ENCODE measurements at places on chromosomes 3 and 15.

- no peak for DNase-seq
Observed at GRCh38 chr3:23806534-23807423, 1.0 kb downstream of the UBE2E1 start.

- no peak for DNase-seq
Observed at GRCh38 chr15:41182266-41182665, 48.3 kb downstream of the EXD1 start.

- DNase-seq: peak; percentile 18
Observed at GRCh38 chr3:50194128-50194902, 2.9 kb downstream of the GNAT1 start.

DNA sequence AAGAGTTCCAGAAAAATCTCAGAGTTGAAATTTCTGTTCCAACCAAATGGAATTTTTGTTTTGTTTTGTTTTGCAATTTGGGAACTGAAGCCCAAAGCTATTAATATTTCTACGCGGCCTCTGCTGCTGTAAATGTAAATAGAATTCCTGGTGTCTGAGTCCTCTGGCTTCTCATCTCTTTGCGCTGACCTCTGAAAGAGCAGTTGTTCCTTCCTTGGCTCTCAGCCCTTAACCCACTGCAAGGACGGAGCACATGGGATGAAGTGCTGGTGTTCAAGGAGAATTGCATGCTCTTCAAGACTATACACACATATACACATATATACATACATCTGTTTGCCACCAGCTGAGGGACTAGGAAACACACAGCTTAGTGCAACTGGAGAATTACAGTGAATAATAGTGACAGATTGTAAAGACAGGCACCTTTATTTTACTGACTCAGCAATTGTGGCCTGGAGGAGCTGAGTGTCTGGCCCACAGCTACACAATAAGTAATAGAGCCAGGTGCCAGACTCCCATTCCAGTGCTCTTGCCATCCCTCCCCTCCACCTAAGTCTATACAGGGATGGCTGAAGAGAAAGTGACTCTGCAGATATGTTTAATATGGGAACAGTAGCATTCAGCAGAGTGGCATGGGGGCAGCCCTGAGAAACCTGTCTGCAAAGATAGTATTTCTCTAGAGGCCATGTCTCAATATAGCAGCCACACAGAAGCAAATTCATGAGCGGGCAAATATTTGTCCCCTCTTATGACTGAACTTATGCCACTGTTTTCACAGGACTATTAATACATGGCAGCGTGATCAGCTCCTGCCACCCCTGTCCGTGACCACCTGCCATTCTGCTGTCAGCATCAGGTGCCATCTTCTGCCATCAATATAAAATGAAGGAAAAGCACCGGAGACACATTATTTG, 42.3 kb downstream of the NEK10 start:
- no peak for DNase-seq

- DNase-seq: no peak
Observed at GRCh38 chr15:64892847-64893403, 18.8 kb upstream of the ANKDD1A start.

DNA sequence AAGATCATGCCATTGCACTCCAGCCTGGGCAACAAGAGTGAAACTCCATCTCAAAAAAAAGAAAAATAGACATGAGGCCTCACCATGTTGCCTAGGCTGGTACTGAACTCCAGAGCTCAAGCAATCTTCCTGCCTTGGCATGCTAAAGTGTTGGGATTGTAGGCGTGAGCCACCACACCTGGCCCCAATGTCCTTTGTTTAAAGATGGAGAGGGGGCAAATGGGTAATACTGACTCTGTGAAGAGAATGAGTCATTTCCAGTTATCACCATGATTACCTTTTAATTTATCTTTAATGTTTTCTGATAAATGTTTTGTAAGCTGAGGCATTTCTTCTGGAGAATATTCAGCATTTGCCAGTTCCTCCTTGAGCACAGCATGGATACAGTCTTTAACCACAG, 2.2 kb downstream of the DYNLT2B start:
- no peak for DNase-seq

DNA sequence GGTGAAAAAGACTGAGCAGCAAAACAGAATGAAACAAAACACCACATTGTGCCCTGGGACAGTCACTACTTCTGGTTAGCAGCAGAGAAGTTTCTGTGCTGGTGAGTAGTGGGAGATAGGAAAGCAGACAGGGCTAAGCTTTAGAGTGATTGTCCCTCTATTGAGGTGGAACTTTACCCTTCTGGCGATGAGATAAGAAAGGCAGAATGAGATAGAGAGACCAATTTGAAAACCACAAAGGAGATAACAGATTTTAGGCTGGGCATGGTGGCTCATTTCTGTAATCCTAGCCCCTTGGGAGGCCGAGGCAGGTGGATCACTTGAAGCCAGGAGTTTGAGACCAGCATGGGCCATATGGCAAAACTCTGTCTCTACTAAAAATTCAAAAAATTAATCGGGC, 208.5 kb downstream of the TBL1XR1 start:
- DNase-seq: no peak

- no peak for DNase-seq
Observed at GRCh38 chr3:142963516-142964448, at the start of gene PAQR9. TSS of gene PAQR9 (minus strand) at chr3:142963674. CDS start at chr3:142963336, 338 bp downstream.

DNA sequence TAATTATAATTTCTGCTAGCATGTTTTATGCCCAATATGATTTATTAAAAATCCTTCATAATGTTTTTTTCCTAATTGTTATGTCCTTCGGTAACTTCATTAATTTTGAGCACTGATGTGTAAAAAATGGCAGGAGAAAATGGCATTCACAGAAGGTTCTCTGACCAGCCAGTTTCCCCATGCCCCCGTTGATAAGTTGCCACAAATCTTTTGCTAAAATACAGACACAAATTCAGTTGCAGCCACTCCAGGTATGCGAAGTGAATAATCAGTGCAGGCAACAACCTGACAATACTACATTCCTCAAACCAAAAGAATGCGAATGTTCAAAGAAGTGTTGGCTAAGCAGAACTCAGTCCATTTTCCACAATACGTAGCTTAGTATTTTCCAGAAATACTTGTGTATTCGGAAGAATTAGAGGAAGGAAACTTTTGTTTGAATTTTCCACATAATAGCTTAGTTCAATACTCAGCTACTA, 32.7 kb downstream of the CHL1 start:
- DNase-seq: no peak

- DNase-seq: no peak
Observed at GRCh38 chr3:42672515-42672914, 12.8 kb upstream of the KLHL40 start.

- no peak for DNase-seq
Observed at GRCh38 chr15:26767169-26767670, 5.6 kb downstream of the GABRB3 start.

DNA sequence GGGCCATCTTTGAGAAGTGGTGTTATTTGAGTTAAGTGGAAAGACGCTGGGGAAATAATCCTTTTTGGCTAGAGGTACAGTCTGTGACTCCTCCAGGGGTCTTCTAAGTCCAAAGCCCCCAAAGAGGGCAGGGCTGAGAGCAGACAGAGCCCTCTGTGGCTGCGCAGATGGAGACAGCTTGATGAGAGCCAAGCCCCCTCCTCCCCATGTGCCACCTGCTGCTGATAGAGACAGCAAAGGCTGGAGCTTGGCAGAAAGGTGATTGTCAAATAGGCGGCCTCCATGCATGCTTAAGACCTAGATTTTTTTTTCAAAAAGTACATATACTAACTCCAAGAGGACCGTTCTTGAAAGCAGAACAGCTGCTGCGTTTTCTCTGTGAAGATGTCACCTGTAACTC, 72.4 kb downstream of the CRYGS start:
- DNase-seq: no peak

DNA sequence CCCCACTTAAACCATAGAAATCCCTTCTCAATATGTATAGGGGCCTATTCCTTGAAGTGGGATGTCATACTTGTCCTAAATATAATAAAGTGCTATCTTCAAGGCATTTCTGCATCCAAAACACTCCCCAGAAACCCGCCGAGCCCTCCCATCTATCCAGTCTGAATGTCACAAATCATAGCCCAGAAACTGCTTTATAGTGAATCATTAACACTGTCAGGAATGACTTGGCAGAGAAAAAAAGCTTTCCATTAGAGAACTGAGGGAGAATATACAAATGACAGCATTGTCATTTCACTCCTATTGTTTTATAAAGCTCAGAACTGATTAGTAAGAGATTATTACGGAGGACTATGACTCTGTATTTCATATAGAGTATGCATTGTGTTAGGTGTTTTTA, 48.4 kb upstream of the MEIS2 start:
- DNase-seq: no peak

GRCh38 chr3:133643611-133644010, 18.1 kb downstream of the TOPBP1 start:
- no peak for DNase-seq

DNA sequence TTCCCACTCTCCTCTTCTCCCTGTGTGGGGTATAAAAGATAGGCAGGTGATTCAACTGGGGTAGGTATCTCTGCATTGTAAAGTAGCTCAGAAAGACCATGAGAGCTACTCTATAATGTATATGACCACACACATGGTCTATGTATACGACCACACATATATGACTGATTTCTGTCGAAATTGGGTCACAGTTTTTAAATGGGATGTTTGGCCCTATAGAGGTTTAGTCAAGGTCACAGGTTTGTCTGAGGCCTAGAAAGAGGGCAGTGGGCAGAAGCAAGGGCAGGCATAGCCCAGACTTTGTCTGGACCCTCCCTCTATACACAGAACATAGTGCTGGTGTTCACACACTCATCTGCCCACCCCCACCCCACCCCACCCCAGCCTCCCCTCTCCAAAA, 4.4 kb downstream of the LAMP3 start:
- DNase-seq: no peak

DNA sequence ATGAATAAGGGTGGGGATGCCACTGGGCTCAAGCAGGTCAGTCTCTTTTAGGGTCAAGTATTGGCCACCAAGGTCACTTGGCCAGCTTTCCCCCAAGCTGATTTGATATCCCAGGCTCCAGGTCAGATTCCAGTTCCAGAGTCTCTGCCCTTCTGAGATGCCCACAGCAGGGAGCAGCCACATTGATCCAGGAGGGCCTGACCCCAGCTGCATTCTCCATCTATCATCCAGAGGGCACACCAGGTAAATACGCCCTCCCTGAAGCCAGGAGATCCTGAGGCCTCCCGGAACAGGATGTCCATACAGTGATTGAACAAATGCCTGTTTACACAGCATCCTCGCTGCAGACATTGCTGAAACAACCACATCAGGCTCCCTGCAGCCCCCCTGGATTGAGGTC, 264.6 kb upstream of the TLE3 start:
- no peak for DNase-seq

- DNase-seq: peak; percentile 24
Observed at GRCh38 chr15:58551764-58552504, 120.1 kb downstream of the LIPC start.

- DNase-seq: no peak
Observed at GRCh38 chr3:94063496-94064119, 747 bp downstream of the NSUN3 start.

DNA sequence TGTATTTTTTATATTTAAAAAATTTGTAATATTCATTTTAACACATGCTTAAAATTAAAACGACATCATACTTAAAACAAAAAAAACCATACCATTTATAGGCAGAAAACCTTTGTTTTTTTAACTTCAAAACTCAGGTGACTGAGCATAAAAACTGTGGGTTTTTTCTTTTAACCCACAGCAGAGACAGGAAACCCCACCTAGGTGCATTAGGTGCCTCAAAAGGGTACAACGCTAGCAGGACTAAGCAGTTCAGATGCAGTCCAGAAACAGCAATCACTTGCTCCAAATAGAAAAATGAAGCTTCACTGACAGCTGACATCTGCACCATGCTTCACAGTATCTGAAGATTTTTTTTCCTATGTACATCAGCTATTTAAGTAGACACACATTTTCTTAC, 52.3 kb downstream of the GLB1 start:
- no peak for DNase-seq

- DNase-seq: no peak
Observed at GRCh38 chr3:133965013-133965570, 64.6 kb downstream of the SLCO2A1 start.

DNA sequence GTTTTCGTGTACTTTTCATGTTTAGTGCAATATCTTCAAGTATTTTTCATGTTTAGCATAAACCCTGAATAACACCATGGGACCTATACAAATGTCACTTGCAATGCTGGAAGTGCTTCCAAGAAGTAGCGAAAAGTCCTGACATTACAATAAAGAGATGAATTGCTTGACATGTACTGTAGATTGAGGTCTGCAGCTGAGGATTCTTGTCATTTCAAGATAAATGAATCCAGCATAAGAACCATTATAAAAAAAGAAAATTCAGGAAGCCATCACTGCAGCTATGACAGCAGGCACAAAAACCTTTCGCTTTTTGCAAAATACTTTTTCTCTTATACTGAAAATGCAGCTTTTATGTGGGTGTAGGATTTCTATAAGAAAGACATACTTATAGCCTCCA, 37.4 kb downstream of the IFT57 start:
- DNase-seq: no peak

GRCh38 chr3:133851266-133851906, 44.3 kb downstream of the RAB6B start:
- DNase-seq: no peak
